ENCODE measurements at places on chromosomes 1 and 21.

GRCh38 chr1:182909578-182909977 is 43.4 kb downstream of the SHCBP1L start:
- no peak for DNase-seq

DNA sequence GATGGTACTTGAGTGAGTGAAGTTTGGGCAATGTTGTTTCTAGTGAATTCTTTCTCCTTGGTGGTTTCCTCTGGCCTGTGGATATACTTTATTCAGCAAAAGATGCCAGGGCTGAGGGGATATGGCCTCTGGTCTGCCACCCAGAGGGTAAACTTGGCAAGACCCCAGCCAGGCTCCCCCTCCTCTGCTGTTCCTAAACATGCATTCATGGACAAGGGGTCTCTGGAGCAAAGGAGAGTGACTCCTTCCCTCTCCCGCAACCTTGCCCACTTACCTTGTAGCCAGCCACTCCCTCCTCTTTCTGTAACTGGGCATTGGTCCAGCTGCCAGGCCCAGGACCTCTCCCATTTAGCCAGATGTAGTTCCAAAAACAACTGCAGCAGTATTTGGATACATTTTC is 43.8 kb downstream of the RUNX3 start:
- DNase-seq: peak; percentile 24

DNA sequence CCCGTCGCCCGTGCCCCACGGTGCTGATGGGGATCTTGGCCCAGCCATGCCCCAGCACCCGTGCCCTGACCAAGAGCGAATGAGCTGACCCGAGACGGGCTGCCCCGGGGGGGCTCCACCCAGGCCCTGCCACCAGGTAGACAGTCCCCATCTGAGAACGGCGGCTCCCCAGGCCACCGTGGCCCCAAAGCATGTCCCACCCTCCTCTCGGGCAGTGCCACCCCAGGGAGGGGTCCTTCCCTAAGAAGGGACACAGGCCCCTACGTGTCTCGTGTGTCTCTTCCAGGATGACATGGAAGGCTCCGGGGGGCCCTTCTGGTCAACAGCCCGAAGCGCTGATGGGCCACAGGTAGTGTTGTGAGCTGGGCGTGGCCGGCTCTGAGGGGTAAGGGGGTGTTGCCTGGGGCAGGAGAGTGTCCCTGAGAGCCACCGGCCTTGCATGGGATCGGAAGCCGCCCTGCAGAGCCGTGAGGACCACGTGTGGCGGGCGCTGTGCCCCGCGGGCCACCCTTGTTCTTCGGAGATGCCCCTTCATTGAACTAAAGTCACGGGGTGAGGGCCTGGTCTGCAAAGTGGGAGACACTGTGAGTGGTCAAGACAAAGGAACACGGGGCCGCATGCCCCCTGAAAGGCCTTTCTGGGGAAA is 55.0 kb downstream of the SLC19A1 start:
- DNase-seq: no peak

DNA sequence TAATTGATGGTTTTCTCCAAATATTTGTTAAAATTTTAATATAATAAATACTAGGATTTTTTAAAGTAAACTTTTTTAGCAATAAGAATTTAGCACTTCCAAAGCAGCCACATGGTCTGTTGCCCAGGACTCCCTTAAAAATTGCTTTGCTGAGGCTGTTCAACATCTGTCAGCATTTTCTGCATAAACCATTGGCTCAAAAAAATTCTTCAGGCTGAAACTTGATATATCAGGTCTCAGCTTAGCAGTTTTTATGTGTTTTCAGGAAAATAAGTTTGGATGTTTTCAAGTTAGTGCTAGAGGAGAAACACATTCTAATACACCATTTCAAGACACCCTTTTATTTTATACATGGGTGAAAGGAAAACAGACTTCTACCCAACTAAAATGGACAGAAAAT is 69.1 kb upstream of the C1orf105 start:
- DNase-seq: no peak

DNA sequence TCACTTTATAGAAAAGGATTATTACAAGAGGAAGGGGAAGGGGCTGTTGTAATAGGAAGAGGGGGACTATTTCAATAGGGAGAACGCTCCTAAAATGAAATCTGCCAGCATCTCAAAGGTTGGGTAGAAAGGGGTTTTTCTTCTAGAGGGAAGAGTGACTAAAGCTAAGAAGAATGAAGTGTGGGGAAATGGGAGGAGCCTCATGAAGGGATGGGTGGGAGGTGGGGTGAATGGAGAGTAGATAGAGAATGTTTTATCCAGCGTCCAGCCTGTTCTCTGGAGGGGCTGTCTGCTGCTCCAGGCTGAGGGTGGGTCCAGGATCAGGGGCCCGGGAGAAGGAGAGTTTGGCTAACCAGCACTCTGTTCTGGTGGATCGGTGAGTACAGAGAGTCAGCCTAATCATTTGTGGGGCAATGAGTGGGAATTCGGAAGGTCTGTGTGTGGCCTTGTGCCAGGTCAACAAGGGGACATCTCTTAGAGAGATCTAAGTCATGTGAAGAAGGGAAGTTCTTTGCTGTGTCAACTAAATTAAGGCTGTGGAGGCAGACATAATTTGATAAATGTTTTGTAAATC is 25.2 kb downstream of the VN1R5 start:
- DNase-seq: no peak

- DNase-seq: no peak
Measured at GRCh38 chr1:83701355-83701754, 297.6 kb downstream of the TTLL7 start.
